ENCODE measurements at places on chromosomes 6 and 20.

DNA sequence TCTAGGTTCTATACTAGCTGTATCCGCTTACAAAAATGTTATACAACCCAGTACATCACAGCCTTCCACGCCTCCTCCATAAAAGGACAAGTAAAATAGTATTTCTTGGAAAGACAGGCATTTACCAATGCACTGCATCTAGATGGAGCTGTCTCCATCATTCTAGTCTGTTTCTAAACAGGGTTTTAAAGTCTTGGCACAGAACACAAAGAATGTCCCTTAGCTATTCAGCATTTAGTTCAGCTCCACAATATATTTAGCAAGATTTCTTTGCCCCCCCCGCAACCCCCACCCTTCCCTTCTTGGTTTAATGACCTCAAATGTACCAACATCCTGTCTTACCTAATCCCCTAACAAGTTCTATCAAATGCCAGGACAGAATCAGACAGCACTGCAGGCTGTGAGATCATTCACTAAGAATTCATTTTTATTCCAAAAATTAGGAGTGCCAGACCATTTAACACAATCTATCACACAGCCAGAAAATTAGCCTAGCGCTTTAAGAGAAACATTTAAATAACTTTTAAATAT is 198.6 kb downstream of the BACH2 start:
- no peak for DNase-seq

DNA sequence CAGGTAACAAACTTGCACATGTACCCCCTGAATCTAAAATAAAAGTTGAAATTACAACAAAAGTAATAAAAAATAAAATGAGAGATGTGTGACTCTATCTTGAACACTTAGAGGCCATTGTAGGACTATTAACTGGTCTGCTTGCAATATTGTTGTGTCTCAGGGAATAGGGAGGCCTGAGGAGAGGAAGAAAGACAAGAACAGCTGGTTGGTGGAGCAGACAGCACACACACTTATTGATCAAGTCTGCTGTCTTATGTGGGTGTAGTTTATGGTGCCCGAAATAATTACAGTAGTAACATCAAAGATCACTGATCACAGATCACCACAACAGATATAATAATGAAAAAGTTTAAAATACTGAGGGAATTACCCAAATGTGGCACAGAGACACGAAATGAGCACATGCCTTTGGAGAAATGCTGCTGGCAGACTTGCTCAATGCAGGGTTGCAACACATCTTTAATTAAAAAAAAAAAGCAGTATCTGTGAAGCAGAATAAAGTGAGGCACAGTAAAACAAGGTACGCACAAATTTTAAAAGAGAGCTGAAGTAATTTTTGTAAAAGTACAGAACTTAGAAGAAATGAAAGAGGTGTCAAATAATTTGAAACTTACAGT is 110.1 kb upstream of the HDAC2 start:
- DNase-seq: no peak

- DNase-seq: no peak
Measured at GRCh38 chr6:147961481-147962141, 381.0 kb upstream of the SASH1 start.

DNA sequence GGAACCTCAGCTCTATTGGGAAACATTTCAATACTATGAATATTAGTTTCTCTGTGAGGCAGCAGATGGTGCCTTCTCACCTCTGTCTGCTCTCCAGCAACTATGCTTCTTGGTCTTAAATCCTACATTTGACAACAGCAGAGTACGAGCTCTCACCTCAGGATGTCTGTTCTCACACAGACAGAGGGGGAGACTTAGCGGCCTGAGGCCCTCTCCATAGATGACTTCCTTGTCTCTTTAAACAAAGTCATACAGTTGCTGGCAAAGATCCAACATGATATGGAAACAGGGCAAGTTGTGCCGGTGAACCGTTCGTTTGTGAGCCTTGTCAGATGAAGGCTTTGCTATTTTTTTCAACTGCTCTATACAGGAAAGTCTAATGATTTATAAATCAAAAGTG is 43.7 kb upstream of the GABRR1 start:
- no peak for DNase-seq

DNA sequence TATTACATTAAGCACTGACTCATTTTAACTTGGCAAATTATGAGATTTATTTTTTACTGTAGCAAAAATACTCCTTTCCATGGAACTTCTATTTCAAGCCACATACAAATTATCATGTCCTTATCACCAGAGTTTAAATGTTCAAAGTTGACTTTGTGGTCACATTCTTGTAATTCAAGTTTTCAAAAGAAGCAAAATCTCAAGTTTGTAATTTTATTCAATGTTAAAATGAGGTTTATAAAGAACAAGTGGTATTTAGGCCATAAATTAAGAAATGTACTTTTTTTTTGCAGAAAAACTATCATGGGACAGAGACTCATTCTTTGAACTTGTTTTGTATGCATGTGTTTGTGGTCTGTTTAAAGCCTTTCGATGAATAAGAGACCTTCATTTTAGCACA is 811.5 kb downstream of the TENT5A start:
- DNase-seq: no peak

GRCh38 chr20:35436177-35436573 is 1.9 kb downstream of the GDF5 start:
- DNase-seq: no peak

DNA sequence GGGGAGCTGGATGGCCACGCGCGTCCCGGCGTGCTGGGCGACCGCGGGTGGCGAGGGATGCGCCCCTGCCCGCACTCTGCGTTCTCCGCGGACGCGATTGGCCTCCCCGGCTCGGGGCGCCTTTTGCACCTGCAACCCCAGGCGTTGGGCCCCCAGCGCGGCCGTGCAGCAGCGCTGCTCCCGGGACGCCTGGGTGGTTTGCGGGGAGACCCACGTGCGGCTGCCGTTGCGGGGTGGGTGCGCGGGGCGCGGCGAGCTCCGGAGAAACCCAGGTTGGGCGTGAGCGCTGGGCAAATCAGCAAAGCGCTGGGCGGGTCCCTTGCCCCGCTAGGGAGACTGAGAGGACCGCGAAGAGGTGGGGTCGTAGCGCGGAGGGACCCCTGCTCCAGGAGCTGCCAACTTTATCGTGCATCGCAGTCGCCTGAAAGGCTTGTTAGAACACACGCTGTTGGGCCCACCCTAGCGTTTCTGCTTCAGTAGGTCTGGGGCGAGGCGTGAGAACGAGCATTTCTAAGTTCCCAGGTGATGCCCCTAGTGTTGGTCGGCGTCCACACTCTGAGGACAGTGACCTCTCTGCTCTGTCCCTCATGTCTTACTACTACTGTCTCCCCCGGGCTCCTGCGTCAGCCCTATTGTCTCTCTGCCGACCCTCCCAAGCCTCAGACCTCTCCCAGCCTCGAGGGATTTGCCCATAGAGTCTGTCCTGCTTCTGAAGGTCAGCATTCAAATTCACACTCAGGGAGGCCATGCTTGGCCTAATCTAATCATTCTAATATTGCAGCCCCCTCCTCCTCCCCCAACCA is 538 bp upstream of the ZFP64 start:
- DNase-seq: no peak

DNA sequence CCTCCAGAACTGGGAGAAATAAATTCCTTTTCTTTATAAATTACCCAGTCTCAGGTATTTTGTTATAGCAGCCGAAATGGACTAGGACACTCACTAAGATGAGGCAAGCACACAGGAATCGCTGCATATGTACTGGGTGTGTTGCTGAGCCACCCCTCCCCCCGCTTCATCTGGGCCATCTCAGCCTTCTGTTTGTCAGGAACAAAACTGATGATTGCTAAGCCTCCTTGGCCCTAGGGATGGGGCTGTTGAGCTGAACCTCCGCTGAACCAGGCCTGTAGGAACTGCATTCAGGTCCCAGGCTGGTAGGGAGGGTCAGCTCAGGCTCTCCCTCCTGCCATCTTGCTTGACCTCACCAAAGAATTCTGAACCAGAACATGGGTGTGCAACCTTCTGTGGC is 108.6 kb downstream of the MAP3K7 start:
- DNase-seq: no peak

GRCh38 chr6:16503970-16504415 is 257.3 kb downstream of the ATXN1 start:
- no peak for DNase-seq

GRCh38 chr6:215335-216034 is 76.8 kb upstream of the DUSP22 start:
- no peak for DNase-seq

DNA sequence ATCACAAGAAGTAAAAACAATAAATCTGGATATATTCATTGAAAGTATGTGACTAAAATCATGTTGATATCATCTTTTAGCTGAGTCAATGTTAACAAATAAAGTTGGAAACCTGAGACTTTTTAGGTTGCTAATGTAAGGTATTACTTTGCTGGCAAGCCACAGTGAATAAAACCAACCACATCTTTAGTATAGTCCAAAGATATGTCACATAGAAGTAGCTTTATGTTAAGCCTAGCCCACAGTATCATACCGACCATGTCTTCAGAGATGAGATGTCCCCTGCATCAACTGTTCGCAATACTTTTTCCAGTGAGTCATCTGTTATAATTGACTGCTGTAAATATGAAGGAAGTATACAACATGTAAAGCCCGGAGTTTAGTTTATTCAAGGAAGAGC is 107.6 kb upstream of the MCHR2 start:
- no peak for DNase-seq

DNA sequence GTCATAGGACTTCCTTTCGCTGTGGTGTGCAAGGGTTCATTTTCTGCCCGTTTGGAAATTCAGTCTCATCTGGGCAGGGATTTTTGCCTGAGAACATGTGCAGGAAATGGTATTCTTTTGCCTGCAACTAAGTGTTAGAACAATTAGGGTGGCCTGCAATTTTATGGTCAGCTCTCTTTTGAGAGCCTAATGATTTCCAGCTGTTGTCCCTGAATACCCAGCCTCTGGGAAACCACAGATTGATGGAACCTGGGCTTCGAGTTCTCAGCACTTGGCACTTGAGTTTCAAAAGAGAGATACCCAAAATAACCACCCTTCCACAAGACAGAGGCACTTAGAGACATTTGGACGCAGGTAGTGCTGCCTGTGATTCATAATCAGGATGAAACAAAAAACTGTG is 217.2 kb upstream of the FOXA2 start:
- DNase-seq: no peak

GRCh38 chr6:107550241-107550840 is 60.4 kb downstream of the SOBP start:
- no peak for DNase-seq

- DNase-seq: no peak
Measured at GRCh38 chr6:135179920-135180541, 1.1 kb upstream of the MYB start.

- DNase-seq: no peak
Measured at GRCh38 chr6:157638779-157639178, 184.3 kb upstream of the SNX9 start.

GRCh38 chr20:47370850-47371782 is 14.6 kb upstream of the ZMYND8 start:
- DNase-seq: no peak

- no peak for DNase-seq
Measured at GRCh38 chr6:16712931-16713484, 48.3 kb downstream of the ATXN1 start.

- no peak for DNase-seq
Measured at GRCh38 chr6:23754197-23754596, 371.8 kb upstream of the NRSN1 start.

DNA sequence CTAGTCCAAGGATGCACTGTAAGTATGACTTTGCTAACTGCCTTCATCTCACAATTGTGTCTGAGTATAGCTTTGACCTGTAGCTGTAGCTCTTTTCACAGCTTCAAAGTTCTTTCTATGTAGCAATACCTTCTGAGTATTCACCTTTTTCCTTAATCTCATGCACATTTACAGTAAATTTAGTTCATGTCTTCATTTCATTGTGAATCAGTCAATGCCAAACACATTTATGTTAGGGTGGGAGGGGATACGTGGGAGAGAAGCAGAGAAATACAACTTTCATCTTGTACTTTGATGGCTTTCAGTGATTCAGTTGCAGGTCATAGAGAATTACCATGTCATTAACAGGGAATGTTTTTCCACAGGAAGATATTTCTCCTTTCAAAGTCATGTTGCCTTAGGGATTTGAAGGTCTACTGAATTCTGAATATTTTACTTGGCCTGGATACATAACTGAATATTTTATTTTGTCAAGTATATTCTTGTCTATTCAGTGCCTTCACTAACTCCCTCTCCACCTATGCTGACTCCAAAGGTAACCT is 119.2 kb downstream of the TINAG start:
- no peak for DNase-seq

GRCh38 chr6:102853249-102853955 is 1459.9 kb downstream of the GRIK2 start:
- DNase-seq: no peak

DNA sequence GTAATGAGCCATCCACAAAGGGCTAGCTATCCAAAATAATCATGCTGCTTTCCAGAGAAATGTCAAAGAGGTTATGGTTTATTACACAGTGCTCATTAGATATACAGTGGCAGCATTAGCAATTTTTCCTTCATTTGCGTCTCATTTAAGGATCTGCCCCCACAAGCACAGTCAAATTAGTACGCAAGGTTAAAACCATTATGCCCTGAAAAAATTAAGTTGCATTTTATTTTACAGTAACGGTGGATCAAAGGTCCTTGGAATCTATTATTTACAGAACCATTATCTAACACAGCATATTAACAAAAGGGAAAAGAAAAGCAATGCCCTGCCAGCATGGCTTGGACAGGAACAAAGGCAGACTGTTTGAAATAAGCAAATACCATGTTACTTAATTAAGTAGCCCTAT is 144.8 kb downstream of the PDSS2 start:
- DNase-seq: no peak

GRCh38 chr20:47252879-47253307 is 103.6 kb downstream of the ZMYND8 start:
- no peak for DNase-seq

GRCh38 chr6:141261016-141261671 is 871.6 kb upstream of the GJE1 start:
- DNase-seq: no peak

GRCh38 chr6:8174571-8174970 is 72.2 kb upstream of the EEF1E1 start:
- DNase-seq: no peak

DNA sequence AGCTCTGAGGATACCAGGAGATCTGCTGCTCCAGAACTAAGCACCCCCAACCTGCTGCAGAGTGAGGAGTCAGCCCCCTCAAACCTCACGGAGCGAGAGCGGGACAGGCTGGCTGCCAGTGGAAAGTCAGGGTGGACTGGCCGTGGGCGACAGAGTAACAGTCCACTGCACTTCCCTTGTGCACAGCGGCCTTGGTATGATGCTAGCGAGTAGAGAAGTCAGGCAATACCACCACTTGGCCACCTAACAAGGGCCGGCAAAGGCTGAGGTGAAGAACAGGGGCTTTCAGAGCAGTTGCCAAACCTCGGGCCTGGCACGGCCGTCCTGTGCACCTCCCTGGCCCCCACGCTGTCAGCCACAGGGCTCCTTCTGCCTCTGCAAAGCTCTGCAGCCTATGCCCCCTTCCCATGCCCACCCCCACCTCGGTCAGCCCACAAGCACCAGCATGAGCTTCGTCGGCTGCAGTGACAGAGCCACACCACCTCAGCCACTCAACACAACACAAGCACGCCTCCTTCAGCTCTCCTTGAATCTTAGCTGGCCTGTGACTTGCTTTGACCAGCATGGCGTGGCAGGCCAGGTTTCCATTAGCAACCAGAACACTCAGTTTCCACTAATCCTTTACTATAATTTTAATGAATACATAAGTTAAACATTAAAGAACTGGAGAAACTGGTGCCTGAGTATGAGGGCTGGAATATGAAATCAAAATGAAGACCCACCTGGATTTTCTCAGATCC is 127.6 kb upstream of the SNX9 start:
- DNase-seq: no peak
